Activated B cell treated with CpG ODN at 0.5 μM for 24 hours (primary cell): ENCODE measurements at places on chromosomes 13 and 19. TPM values are rescaled to one million over a fixed set of nuclear protein-coding genes. Genes with fewer than 3 reads are reported as not detected.
A peak's percentile ranks its signal among the peaks of the same experiment; 100 is the strongest.

GRCh38 chr13:44021422-44021821 is 141.7 kb downstream of the LACC1 start:
- H3K27me3 ChIP-seq, result peaks cover 5% of the 10 kb centered on the region
- H3K27ac ChIP-seq, result no peak overlapping the region
- peaks cover 9% of the 10 kb centered on the region for H3K4me1 ChIP-seq

Gene CD22
- 920 and 1,096 TPM in 2 replicates for total RNA-seq

DNA sequence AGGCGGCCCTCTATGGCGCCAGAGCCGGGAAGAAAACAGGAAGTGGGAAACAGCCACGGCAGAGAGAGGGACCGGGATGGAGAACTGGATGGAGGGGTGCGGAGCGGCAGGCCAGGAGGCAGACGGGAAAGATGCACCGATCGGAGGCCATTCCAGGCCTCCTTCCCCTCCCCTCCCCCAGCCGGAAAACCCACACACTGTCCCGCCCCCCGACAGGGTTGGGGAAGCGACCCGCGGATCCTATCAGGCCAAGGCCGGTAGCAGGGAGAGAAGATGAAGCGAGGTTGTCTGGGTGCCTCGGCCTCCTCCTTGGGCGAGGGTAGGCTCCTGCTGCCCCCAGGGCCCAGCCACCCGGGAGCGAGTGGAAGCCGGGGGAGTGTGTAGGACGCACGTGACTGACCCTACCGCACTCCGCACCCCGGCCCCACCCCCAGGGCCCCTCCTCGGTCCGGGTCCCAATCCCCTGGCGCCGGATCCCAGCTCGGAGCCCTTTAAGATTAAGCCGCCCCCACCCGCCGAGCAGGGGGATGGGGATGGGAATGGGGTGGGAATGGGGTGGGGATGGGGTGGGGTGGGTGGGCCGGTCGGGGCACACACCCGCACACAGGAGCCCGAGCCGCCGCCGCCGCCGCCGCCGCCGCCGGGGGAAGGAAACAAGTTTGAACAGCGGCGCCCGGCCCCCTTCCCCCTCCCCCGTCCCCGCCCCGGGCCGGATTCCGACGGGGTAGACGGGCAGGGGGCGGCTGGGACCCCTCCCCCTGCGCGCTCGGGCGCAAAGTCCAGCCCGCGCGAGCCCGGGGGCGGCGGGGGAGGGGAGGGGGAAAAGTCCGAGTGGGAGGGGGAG is 1.5 kb downstream of the ERF start:
- peaks cover 13% of the 10 kb centered on the region for H3K36me3 ChIP-seq
- peak; percentile 71 for DNase-seq
- peaks cover 5% of the 10 kb centered on the region for H3K27me3 ChIP-seq
- H3K4me1 ChIP-seq, result peaks cover 28% of the 10 kb centered on the region
- H3K27ac ChIP-seq, result peak overlapping the region; percentile 74
- H3K4me3 ChIP-seq, result peak overlapping the region; percentile 84

DNA sequence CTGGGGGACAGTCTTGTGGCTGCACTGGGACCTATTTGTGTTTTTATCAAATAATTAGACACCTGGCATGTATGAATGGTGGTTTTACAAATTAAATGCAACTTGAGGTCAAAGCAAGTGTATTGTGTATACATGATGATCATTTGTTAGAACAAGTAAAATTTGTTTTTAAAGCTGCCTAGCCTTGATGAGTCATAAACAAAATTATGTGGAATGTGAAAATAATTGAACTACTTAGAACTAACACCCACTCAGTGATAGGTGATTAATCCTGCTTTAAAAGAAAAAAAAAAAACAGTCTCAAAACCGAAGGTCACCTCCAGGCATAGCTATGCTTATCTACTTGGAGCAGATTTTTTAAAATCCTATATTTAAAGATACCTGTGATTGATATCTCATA is 770.3 kb upstream of the SLITRK5 start:
- no peaks in the 10 kb centered on the region for H3K27me3 ChIP-seq
- H3K4me1 ChIP-seq, result no peaks in the 10 kb centered on the region
- no peak for DNase-seq
